ENCODE measurements at places on chromosomes 6 and 20.

DNA sequence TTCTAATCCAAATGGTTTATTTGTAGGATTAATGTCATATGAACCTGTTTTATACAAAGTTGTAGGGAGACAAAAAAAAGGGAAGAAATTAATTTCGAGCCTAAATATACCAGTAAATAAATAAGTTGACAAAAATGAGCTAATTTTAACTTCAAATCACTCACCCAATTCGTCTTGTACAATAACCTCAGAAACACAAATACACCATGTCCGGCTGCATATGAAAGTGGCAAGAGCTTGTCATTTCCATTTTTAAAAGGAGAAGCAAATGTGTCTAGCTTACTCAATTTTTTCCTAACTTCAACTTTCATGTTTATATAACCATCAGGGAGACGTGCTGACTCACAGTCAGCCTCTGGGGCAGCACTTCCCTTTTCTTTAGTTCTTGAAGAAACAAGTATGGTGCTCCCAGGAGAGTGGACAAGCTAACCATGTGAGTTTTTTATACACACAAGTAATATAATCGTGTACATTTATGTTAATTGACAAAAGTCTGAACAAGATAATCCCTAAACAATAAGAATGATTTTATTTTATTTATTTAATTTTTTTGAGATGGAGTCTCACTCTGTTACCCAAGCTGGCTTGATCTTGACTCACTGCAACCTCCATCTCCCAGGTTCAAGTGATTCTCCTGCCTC lies 55.5 kb upstream of the SGK1 start:
- DNase-seq, result no peak

GRCh38 chr6:12261502-12261901 lies 28.7 kb upstream of the EDN1 start:
- no peak for DNase-seq

DNA sequence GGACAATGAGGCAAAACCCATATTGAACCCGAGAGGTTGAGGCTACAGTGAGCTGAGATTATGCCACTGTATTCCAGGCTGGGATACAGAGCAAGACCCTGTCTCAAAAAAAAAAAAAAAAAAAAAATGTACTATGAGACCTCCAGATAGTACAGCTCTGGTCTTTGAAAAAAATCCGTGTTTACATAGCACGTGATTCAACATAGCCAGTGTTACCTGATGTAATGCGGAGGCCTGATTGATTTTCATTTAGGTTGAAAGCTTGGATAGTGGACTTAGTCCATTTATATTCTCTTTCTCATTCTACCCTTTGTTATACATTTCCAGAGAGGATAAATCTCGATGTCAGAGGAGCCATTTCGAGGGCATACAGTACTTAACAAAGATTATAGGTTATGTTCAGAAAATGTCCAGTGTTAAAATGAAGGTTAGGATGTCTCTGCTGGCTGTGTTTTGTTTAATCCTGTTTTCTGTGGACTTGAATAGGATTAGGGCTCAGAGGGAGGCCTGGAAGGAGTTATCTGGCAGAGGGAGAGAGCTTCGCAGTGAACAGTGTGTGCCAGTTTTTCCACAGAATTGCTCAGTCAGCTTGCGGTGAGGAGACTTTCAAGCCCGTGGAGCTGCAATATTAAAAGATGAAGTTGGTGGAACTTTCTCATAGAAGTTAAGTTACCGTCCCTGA lies 33.9 kb upstream of the BCLAF1 start:
- DNase-seq, result no peak

GRCh38 chr6:164200071-164200470 lies 785.6 kb downstream of the QKI start:
- no peak for DNase-seq

- DNase-seq, result no peak
Observed at GRCh38 chr6:117481278-117481925, 1.1 kb upstream of the DCBLD1 start.

GRCh38 chr6:113645576-113645970 lies 211.6 kb upstream of the MARCKS start:
- DNase-seq, result peak; percentile 62

- no peak for DNase-seq
Observed at GRCh38 chr6:63446405-63446804, 125.9 kb upstream of the LOC128125822 start.

GRCh38 chr6:16413399-16413798 lies 175.0 kb downstream of the GMPR start:
- no peak for DNase-seq

- no peak for DNase-seq
Observed at GRCh38 chr6:41360314-41360685, 24.9 kb downstream of the NCR2 start.

GRCh38 chr6:169140986-169141495 lies 112.6 kb downstream of the THBS2 start:
- no peak for DNase-seq

- no peak for DNase-seq
Observed at GRCh38 chr6:30571762-30572082, 480 bp downstream of the ABCF1 start.

Measured in GOT3 (cell line).